ENCODE measurements at places on chromosomes 3 and 15. TPM values are rescaled to one million over a fixed set of nuclear protein-coding genes. Genes with fewer than 3 reads are reported as not detected.
A peak's percentile ranks its signal among the peaks of the same experiment; 100 is the strongest.

DNA sequence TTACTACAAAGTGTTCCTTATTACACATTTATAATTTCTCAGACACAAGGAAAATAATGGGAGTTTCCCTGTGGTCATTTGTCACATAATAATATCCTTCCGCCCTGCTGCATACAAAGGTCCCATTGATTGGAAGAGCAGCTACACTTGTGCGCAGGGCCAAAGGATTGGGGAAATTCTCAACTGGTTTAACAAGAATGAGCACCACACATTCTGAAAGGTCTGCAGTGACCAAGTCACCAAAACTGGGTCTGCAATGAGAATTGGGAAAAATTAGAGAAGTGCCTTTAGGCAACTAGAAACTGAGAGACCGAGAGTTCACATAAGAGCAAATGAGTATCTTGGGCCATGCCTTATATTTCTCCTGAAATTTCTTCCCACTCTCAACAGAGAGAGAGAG is 98.2 kb upstream of the NR2F2 start:
- no peaks in the 10 kb centered on the region for H3K27me3 ChIP-seq
- H3K27ac ChIP-seq: no peak overlapping the region
- no peak for DNase-seq
- no peaks in the 10 kb centered on the region for H3K36me3 ChIP-seq

DNA sequence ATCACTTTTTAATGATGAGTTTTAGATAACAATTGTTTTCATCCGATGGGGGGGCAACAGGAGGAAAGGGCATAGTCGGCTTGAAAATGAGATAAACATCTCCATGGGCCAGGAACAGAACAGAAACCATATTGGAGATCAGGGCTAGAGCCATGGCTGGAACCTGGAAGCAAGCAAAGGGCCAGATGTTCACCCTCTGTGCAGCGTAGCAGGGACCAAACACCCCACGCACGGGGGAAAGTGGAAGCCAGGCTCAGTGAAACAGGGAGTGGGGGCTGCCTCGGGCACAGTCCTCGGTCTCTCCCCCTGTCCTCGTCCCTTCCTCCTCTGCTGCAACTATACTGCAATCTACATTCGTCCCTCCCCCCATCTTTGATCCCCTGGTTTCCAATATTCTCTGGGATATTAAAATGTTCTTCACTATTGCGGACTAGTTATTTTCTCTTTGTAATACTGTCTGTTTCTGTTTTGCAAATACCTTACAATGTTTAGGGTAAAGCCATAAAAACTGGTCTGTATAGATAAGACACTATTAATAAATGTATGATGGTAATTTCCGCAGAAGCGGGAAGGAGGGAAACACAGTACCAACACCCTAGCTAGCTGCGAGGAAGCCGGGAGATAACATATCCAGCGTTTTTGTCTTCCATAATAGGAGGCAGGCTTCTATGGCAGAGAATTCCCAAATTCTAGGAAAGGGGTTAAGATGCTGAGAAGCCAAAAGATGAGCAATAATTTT is 121.5 kb downstream of the XXYLT1 start:
- H3K27me3 ChIP-seq: peaks cover 2% of the 10 kb centered on the region
- no peak overlapping the region for H3K4me3 ChIP-seq
- H3K27ac ChIP-seq: peak overlapping the region; percentile 83

The GP5 gene
- 0.35 TPM for total RNA-seq

The GOLGA8T gene
- total RNA-seq: 0.27 TPM

Data from muscle of leg (tissue), 16 donors.